ENCODE measurements at places on chromosomes 7 and 10.

DNA sequence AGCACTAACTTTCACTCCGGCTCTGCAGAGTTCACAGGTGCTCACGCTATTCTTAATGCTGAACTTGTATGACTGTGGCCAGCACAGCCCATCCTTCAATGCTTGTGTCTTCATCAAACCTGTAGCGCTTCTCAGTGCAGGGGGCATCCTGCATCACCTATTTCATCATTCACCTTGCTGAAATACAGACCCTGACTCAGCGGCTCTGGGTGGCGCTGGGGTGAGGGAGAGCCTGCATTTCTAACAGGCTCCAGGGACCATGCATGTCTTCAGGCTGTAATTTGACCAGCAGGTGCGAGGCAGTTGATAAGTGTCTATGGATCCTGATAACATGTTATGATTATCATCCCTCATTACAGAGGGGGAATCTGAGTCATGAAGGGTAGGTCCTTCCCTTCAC lies 89.3 kb downstream of the VOPP1 start:
- no peak for DNase-seq

GRCh38 chr10:5042922-5043321 lies 39.3 kb upstream of the AKR1C2 start:
- DNase-seq, result no peak

DNA sequence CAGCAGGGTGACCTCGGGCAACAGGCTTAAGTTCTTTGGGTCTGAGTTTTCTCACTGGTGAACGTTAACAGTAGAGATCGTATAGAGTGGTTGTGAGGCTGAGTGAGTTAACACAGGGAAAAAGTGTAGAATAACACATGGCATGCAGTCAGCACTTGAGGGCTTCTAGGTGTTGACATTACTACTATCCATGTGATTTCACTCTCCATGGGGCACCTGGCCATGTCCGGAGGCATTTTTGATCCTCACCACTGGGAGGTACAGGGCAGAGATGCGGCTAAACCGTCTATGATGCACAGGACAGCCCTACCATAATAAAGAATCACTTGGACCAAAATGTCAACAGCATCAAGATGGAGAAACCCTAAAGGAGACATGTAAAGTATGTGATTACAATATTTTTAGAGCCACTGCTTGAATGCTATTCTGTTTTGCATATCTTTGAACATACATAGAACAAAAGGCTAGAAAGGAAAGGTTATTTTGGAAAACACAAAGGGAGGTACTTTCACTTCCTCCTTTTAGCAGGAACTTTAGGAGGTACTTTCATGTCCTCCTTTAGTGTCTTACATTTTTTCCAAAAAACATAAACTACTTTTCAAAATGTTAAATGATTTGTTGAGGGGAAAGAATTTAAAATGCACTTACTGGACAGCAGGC lies 44.3 kb downstream of the NOD1 start:
- no peak for DNase-seq

- no peak for DNase-seq
Measured at GRCh38 chr10:3808689-3809199, 23.7 kb upstream of the KLF6 start.

DNA sequence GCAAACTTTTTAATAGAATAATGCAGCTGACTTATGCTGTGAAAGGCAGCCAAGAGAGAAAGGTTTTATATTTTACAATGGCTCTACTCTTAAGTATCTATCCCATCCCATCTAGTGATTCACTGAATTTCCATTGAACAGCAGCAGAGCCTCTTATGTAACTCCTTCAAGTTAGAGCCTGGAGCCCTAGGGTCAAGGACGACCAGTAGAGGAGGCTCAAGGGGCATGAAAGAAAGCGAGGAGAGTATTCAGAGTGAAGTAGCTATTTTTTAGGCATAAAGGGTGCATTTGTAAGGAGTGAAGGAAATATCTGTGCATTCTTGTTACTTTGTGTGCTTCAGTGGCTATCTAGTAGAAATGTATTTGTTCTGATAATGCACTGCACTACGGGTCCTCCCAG lies 180.2 kb upstream of the TPK1 start:
- no peak for DNase-seq

GRCh38 chr10:68027429-68027828 lies 47.7 kb downstream of the HERC4 start:
- no peak for DNase-seq

GRCh38 chr7:80505900-80506500 lies 5.9 kb downstream of the GNAT3 start:
- DNase-seq, result no peak

GRCh38 chr10:124699471-124700292 lies 44.5 kb downstream of the FAM53B start:
- no peak for DNase-seq

DNA sequence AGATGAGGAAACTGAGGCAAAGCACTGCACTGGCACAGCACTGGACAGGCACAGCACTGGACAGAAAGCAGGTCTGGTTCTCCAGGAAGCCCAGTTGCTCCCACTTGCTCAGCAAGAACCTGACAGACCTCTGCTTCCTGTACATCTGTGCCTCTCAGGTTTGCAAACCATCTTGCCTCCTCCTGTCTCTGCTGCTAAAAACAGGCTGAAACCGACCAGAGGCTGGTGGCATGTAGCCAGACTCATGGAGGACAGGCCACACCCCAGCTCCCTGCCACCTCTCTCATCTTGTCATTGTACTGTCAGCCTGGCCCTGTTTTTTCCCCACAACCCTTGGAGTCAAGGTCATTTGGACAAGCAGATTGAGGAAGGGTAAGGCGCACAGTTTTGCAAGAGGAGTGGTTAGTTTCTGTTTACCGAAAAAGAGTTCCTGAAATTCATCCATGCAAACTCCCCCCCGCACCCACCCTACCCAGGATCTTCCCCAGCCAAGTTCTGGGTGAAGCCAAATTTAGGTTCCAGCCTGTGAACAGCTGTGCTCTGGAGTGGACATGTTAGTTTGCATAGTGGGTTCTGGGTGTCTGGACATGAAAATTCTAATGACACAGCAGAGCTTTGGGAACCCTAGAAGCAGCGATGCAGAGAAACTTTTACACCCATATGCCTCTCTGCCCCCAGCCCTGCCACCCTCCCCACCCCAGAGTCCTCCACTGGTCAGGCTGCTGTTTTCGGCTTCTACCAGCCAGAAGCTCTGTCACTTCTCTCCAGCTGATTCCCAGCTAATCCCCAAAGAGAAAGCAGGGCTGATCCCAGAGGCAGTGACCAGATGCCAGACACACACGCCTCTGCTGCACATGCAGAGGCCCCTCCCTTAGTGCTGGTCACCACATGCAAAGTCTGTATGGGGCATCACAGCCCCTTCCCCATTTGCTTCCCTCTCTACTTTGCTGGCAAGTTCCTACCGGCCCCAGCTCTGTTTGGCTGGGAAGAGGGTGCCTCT lies 8.5 kb upstream of the C10orf105 start:
- peak; percentile 81 for DNase-seq

DNA sequence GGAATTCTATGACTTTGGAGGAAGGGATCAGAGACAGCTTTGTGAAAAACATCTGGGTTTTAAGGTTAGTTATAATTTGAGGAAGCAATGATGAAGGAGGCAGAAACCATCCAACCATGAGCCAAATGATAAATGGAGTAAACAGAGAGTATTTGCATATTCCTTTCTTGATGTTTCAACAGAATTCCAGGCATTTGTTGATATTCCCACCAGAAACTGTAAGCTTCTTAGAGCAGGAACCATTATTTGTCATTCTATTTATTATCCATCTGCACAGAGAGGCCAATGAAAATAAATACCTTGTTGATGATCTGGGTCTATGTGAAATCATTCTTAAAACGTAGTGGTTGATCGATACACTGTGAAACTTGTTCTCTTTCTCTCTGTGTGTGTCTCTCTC lies 715.3 kb downstream of the INHBA start:
- DNase-seq, result no peak

GRCh38 chr7:37390114-37390513 lies 58.5 kb downstream of the ELMO1 start:
- peak; percentile 49 for DNase-seq

GRCh38 chr10:101367569-101368453 lies 13.8 kb downstream of the BTRC start:
- no peak for DNase-seq

GRCh38 chr7:154748089-154748786 lies 254.7 kb downstream of the PAXIP1 start:
- no peak for DNase-seq

DNA sequence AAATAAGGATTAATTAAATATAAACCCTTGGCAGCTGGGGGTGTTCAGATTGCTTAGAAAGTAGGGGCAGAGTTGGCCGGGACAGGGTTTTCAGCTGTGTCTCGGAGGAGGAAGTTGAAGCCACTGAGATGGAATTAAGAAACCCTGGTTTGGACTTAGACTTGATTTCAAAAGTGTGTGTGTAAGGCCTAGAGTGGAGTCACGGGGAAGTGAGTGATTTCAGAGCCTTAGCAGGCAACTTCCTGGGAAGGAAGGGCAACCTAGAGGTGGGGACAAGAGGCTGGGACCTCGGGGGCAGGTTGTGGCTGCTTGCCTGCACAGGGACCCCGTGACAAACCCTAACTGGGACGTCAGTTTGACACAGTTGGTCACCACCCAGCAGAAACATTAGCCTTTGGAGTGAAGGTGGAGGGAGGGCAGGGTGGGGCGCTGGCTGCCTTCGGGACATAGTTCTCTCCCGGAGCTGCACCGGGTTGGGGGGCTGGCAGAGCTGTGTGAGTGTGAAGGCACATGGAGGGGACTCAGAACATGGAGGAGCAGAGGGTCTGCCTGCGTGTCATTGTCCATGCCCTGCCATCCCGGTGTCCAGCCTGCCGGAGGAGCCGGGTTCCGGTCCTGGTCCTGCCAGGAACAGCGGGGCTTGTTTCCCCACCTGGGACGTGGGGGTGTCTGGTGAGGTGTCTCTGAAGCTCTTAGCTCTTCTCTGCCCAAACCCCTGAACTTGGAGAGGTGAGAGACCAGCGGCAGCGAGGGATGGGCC lies 1.8 kb downstream of the BRI3 start:
- DNase-seq, result no peak

- peak; percentile 10 for DNase-seq
Measured at GRCh38 chr10:49595003-49595712, 15.0 kb upstream of the SLC18A3 start.

Measured in femur (tissue), 1 donor.